ENCODE measurements at places on chromosomes 3 and 15.
A peak's percentile ranks its signal among the peaks of the same experiment; 100 is the strongest.

GRCh38 chr3:85164436-85164835, 205.6 kb downstream of the CADM2 start:
- DNase-seq: no peak

DNA sequence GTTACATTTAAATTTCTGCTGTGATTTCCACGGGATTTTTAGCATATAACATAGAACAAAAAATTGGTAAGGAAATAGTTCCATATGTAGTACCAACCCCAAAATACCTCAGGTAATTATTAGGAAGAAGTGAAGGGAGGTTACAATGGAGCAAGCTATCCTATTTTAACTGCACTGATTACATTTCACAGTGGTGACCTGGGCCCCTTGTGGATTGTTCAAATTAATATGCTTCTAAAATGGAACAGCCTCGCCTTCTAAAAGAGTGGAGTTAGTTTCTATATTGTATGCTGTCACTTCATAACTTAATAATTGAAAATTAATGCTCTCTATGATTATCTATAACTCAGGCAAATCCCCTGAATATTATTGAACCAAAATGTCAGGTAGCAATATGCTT, 651.7 kb upstream of the GBE1 start:
- no peak for DNase-seq

DNA sequence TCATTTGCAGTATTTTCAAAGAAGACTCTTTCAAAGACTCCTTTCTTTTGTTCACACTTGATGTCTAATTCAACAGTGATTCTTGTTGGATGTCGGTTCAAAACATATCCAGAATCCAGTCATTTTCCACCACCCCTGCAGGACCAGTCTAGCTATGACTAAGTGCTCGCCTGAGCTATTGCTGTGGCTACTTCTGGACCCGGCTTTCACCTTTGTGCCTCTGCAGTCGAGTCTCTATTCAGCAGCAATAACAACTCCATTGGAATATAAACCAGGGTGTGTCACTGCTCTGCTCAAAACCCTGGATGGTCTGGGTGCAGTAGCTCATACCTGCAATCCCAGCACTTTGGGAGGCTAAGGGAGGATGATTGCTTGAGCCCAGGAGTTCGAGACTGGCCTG, 55.0 kb downstream of the PRICKLE2 start:
- DNase-seq: no peak

DNA sequence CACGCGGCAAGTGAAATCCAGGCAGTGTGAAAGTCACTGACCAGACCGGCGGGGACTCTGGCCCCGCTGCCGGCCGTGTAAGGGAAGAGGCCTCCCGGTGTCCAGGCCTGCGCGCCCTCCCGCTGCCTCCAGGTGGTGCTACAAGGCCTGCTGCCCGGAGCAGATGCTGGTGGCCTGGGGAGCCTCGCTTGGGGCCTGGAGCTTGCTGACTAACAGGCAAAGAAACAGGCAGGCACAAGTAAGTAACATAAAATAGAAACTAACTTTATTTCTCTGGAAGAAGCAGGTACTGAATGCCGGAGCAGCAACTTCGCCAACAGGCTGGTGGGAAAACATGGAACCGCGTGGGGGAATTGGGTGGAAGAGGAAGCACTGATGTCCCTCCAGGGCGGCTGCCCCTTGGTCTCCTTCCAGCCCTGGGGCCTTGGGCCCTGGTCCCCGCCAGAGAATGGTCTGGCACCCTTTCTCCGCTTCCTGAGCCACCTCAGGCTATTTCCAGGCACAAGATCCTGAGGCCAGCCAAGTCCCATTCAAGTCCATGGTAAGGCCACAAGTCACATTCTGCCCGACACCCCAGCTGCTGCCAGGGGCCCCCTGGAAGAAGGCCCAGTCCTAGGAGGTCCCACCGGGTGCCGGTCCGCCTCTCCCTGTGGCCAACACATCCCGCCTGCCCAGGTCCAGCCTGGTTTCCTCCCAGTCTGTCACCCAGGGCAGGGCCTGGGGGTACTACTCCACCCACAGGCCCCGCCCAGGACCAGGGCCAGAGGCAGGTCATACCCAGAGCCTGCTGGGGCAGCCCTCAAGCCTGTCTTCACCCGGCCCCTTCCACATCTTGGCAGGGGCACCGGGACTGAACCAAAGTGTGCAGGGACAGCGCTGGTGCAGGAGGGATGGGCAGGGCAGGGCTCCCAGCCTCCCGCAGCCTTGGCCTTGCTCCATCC, 45.0 kb downstream of the TNK2 start:
- DNase-seq: peak; percentile 84

- no peak for DNase-seq
Measured at GRCh38 chr3:68288085-68288484, 633.7 kb upstream of the SUCLG2 start.

GRCh38 chr3:178263236-178263916, 272.9 kb upstream of the KCNMB2 start:
- DNase-seq: no peak

GRCh38 chr15:74340150-74340549, 27.3 kb downstream of the CYP11A1 start:
- no peak for DNase-seq

DNA sequence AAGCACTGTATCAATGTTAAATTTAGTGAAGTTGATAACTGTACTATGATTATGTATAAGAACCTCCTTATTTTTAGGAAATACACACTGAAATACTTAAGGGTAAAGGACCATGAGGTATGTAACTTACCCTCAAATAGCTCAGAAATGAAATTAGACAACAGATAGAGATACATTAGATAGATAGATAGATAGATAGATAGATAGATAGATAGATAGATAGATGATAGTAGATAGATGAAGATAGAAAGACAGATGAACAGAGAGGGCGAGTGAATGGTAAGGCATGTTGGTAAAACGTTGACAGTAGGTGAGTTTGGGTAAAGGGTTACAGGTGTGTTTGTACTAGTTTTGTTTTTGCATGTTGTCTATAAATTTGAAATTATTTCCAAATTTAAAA, 38.0 kb upstream of the ACAN start:
- DNase-seq: no peak

DNA sequence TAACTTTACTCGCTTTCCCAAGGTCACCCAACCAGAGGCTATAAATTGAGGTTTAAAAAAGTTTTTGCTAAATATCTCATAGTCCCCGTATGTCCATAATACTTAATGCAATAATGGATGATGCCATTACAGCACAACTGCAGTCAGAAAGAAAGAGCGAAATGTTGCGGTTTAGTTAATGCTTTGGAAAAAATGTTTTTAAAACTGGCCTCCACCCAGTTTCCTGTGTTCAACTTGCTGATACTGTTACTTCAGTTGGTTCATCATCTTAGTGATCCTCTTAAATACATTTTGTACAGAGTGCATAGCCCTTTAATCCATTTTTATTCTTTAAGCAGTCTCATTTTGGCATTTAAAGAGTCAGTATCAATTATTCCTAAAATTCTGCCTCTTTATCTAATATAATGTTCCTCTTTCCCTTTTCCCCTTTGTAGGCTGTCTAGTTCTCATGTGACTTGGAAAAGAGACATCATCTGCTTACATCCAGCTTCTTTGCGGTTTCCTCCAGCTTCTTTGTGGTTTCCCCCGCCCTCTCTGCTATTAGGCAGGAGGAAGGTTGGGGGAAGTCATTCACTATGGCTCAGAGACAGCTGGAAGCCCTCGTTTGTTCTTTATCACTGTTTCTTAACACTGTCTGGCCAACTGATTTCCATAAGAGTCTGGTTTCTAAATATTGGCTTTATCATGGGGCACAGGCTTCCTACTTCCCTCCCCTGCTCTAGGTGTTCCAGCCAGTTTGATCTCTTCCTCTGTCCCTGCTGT, 154.3 kb downstream of the GOLIM4 start:
- no peak for DNase-seq

DNA sequence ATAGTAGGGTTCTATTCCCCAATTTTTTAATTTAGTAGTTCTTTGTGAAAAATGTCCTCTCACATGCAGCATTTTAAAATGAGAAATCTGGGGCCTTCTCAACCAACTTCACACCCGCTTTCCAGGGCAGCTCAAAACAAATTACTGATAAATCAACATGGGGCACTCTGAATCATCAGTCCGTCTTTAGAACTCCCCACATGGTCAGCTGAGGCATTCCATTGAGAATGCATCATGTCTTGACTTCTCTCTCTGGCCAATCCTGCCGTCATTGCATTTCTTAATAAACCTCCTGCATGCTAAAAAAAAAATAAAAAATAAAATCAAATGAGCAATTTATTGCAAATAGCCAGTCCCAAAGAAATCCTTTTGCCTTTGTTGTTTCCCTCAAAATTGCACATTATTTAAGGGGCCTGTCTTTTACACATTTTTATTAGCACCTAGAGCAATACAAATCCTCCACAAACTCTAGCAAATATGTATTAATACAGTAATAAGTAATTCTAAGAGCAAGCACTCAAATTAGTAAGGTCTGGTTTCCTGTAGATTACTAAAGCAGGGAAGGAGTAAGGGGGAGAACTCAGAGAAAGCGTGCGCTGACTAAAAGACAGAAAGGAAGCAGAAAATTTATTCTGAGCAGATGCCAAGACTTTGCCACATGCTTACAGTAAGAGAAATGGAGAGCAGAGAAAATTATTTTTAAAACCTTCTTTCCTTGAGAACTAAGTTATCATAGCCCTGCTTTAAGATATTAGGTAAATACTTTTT, 175.7 kb downstream of the TNIK start:
- peak; percentile 21 for DNase-seq

DNA sequence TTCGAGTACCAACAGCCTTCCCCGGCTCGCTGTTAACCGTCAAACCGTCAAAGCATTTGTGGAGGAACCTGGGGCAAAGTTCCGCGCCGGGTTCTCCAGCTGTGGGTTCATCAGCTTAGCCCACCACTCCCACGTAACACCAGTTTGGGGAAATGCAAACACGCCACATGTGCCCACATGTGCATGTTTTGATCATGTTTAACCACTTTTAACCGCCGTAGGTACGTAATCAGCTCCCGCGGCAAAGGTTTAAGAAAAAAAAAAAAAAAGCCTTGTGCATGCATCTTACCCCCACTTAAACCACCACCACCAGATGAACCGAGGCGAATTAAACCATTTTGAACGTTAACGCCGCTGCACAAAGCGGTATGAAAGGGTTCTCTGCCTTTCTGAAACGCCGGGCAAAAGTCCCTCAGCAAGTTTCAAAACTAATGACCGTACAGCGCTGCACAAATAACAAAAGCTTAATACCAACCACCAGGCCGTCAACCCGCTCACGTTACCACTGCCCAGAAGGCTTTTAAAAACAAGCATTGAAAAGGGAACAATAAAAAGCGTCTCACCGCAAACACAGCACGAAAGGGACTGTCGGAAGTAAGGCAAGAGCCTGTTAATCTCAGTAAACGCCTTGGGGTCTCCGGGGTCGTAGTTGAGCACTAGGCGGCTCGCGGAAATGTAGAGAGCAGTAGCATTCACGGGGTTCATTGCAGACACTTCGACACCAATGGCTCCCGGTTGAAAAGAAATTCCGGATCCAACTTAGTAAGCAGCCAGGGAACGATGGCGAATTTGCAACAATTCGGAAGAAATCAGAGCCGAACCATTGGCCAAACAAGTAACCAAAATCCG, 1.5 kb downstream of the MSL2 start:
- DNase-seq: peak; percentile 25

GRCh38 chr15:88718731-88719130, 79.9 kb downstream of the ISG20 start:
- DNase-seq: no peak

GRCh38 chr3:86954747-86955146, 36.2 kb downstream of the VGLL3 start:
- DNase-seq: no peak

- no peak for DNase-seq
Measured at GRCh38 chr3:48269592-48269991, 28.7 kb downstream of the ZNF589 start.

DNA sequence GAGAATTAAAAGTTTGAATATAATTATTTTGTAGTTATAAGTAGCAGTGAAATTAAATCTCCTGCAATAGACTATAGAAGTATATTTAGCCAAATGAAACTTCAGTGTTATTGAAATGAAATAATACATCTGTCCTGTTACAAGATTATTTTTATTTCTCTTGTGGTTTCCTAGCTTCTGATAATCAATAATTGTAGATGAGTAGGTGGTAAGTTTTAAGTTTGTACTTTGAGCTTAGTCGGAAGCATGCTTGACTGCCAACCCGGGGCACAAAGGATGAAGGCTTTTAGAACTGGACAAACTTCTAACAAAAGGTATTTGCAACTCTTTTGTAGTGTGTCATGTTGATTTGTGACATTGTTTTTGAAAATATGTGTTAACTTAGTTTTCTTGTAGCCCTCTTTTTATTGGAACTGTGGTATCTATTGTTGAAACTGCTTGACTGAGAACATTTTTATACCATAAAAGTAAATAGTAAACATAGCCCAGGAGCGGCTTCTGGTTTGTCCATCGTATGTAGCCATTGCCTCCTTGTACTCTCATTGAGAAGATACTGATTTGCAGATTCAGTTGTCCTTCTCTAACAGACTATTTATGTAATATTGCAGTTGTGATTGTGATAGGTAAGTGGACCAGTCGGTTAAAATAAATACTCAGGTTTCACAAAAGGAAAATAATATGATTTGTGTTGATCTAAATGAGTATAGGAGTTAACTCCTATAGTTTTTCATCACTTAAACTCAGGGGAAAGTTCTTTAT, 2.9 kb downstream of the CTNNB1 start:
- DNase-seq: peak; percentile 8

GRCh38 chr3:114450008-114450596, 156.3 kb downstream of the TIGIT start:
- no peak for DNase-seq

DNA sequence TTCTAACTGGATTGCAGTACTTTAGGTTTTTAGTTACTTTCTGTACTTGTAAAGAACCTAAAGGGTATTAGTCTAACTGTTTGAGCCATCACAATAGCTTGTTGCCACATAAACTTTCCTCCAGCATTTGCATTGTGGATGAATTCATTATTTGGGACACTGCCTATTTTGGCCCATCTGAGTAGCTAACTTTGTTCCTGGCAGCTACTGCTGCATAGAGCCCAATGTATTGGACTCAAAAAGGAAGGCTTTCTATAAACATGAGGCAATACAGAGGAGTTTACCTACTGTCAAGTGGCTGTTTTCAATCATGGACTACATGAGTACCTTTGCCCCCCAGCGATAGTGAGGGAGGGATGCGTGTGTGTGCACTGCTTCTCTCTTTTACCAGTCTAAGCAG, 1.9 kb downstream of the ROBO2 start:
- DNase-seq: no peak

GRCh38 chr15:66401130-66402021, 14.7 kb downstream of the MAP2K1 start:
- no peak for DNase-seq

DNA sequence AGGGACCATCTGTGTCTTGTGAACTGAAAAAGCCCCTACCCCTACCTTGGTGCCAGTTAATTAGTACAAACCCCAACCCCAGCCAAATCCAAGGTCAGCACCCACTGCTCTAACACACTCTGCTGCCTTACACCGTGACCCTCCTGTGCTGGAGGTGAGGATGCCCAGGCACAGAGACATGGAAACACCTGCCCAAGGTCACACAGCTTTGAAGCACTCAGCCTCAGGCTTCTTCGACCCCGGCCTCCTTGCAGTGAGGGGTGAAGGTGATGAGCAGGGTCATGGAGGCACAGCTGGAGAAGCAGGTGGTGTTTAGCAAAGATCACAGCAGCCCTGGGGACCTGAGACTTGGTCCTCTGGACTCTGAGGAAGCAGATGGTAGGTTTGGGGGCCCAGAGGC, 39.0 kb upstream of the SLC6A6 start:
- DNase-seq: no peak

GRCh38 chr3:109806929-109807328, 469.6 kb upstream of the DPPA4 start:
- no peak for DNase-seq
